GOT3 (cell line): ENCODE measurements at places on chromosomes 7 and 10.

GRCh38 chr7:116574025-116574822, 49.4 kb downstream of the CAV1 start:
- DNase-seq, result no peak

- DNase-seq, result no peak
Measured at GRCh38 chr7:71216211-71216610, 84.3 kb downstream of the GALNT17 start.

- no peak for DNase-seq
Measured at GRCh38 chr10:131660427-131660826, 240.4 kb upstream of the PPP2R2D start.

GRCh38 chr7:66308411-66308810, 103.3 kb downstream of the TPST1 start:
- DNase-seq, result no peak

DNA sequence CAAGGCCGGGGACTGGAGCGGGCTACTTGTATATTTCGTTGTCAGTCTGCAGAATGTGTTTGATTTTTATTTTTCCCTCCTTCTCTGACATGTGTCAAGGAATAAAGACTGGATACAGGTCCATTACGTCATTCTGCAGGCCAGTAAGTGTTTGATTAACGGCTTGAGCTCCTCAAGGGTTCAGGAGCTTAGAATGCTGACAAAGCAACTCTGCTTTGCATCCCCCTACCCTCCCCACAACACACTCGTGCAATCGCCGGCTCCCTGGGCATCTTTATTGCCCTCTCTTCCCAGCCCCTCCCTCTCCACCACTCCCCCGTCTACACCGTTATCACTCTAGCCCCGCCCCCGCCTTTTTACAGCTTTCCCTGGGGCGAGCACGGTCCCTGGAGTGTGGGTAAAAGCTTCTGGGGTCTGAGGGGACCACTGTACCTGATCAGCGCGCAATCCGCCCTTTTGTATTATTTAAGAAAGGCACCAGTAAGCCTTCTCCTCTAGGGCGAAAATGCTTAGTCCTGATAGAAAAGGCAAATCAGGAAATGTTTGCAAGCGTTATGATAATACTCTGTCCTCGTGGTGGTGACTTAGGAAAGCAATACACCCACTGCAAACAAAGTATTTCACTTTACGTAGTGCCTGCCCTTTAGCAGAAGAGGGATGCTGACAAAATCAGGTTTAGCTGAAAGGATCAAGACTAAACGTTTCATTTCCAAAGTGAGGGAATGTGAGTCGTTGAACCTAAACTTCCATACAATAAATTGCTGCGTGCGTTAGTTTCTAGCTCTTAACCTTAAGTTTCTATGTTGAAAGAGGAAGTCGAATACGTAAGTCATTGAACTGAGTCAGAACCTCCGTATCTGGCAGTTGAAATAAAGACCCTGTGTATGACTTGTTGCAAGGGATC, 1.4 kb upstream of the CREB5 start:
- no peak for DNase-seq

- no peak for DNase-seq
Measured at GRCh38 chr7:81074406-81074805, 155.6 kb upstream of the SEMA3C start.

GRCh38 chr7:121313793-121314676, 14.8 kb upstream of the WNT16 start:
- no peak for DNase-seq

DNA sequence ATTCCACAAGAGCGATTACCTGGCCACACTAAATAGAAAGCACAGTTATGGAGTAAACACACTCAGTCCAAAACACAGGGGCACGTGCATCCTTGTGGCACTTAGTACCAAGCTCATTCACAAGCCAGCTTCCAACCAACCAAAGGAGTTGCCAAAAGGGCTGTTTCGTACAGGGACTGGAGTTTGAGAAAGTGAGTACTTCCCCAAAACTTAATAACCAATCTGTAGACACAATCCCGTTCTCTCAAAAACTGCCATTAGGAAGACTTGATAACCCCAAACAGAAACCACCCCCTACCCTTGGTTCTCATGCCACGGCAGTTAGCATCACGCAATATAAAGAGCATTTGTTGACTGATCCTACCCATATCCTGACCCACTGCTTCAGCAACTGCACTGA, 166.2 kb upstream of the ASAH2 start:
- DNase-seq, result no peak

DNA sequence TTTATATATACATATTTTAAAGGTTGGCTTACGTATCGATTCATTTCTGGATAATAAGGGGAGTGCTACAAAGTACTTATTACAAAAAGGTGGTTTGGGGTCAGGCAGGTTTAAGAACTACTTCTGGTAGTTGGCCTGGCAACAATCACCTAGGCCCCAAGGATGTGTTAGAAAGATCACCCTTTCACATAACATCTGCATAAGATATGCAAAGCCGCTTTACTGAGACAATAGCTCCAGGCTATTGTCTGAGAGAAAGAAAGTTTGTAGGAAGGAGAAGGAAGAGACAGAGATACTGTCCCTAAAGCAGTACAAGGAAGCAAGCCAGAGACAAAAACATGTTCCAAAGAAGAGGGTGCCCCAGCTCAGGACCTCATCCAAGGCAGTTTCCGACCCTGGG, 6.2 kb downstream of the PAXIP1 start:
- DNase-seq, result no peak

DNA sequence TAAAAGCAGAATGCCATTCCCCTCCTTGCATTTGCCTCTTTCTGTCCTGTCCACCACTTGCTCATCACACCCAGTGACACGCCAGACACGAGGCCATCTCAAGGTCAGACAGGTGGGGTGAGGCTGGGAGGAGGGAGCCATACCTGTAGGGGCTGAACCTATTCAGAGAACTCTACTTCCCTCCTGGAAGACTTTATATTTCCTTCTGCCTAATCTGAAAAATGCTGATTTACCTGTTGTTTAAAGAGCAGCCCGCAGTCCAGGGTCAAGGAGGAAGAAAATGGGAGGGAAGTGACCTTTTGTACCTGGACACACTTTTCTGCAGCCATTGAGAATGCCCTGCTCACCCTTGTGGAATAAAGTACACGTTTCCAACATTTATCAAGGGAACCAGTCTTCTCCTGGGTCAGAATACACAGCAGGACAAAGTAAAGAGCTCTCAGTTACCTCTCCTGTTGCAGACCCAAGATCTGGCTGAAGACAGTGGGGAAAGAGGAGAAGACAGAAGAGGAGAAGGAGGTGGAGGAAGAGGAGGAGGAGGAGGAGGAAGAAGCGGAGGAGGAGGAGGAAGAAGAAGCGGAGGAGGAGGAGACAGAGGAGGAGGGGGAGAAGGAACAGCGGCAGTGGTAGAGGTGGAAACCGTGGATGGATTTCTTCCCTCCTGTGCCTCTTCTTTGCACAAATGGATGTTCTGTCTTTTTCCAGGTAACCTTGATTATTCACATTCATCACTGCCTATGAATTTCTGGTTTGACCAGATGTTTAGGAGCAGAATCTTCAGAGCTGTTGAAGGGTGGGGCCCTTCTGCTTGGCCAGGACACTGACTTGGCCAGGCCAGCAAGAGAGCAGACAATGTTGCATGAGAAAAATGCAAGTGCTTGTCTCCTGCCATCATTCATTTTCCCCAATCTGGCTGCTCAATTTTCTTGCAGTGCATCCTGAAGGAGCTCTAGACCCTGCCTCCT, 1.2 kb upstream of the BLNK start:
- no peak for DNase-seq

- no peak for DNase-seq
Measured at GRCh38 chr10:94627511-94627910, 56.0 kb upstream of the CYP2C18 start.

- no peak for DNase-seq
Measured at GRCh38 chr7:106126170-106126938, 14.2 kb upstream of the SYPL1 start.

DNA sequence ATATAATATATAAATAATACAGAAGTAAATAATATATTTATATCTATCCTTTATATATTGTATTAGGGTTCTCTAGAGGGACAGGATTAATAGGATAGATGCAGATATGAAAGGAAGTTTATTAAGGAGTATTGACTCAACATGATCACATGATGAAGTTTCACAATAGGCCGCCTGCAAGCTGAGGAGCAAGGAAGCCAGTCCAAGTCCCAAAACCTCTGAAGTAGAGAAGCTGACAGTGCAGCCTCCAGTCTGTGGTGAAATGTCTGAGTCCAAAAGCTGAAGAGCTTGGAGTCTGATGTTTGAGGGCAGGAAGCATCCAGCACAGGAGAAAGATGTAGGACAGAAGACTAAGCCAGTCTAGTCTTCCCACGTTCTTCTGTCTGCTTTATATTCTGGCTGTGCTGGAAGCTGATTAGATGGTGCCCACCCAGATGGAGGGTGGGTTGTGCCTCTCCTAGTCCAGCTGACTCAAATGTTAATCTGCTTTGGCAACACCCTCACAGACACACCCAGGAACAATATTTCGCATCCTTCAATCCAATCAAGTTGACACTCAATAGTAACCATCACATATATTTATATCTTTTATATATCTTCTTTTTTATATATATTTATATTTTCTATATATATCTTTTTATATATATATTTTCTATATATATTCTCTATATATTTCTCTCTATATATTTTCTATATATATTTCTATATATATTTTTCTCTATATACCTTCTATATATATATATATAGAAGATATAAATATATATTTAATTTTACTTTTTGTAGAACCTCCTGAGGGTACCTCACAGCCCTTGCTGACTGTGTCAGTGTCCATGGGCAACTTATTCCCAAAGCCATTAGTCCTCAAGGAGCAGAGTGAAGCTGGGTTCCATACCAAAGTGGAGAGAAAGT, 24.6 kb upstream of the AKR1B10 start:
- no peak for DNase-seq

GRCh38 chr7:11060893-11061292, 87.2 kb downstream of the PHF14 start:
- no peak for DNase-seq

DNA sequence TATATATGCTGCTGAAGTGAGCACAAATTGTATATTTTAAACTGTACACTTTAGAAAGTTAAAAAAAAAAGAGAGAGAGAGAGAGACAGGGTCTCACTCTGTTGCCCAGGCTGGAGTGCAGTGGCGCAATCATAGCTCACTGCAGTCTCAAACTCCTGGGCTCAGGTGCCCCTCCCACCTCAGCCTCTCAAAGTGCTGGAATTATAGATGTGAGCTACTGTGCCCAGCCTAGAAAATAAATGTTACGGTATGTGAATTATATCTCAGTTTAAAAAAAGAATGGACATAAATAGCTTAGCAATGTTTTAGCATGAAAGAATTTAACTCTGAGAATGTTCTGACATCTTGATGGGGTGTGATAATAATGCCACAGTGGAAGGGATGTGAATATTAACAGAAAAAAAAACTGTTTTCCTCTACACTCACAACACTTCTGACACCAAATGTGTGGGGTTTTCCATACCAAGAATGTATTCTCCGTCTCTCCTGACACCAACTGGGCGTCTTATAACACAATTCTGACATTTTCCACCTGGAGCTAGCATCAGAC, 162.1 kb downstream of the PLCE1 start:
- no peak for DNase-seq

DNA sequence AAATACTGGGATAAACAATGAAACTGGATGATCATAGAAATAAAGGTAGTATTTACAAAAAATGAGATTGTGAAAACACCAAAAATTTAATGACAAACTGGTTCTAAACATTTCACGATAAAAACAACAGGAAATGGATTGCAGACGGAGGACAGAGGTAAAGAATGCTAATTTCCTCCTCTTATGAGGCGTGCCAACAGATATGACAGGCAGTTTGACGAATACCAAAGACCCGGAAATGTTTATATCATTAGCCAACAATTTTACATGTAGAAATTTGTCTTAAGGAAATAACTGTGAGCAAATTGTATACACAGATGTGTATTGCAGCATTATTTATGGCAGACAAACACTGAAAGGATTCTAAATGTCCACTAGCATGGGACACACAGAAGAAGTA, 162.0 kb upstream of the MGMT start:
- DNase-seq, result no peak
